Activated CD8-positive, alpha-beta T cell treated with anti-CD3 and anti-CD28 coated beads for 36 hours (primary cell): ENCODE measurements at places on chromosomes 12 and 14. TPM values are rescaled to one million over a fixed set of nuclear protein-coding genes. Genes with fewer than 3 reads are reported as not detected.

- DNase-seq, result no peak
These were observed 161.8 kb downstream of the EFCAB11 start for GRCh38 chr14:89792489-89793366.

CPSF6 gene
- 98.9 TPM for total RNA-seq

DNA sequence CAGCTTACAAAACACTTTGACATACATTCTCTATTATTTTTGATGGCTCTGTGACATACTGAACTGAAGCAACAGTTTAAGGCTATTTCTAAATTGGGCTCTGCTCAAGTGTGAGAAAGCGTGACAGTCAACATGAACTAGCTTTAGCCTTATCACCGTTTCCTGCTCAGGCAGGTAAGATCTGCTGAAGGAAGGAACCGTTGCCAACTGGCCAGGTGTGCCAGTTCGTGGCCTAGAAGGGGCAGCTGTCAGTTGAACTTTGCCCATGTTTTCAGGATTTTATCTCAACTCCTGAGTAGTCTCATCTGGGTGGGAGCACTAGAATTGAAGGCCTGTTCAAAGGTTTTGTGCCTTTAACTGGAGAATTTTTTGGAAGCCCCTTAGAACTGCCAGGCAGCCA is 79.5 kb downstream of the ETV6 start:
- DNase-seq, result no peak

DNA sequence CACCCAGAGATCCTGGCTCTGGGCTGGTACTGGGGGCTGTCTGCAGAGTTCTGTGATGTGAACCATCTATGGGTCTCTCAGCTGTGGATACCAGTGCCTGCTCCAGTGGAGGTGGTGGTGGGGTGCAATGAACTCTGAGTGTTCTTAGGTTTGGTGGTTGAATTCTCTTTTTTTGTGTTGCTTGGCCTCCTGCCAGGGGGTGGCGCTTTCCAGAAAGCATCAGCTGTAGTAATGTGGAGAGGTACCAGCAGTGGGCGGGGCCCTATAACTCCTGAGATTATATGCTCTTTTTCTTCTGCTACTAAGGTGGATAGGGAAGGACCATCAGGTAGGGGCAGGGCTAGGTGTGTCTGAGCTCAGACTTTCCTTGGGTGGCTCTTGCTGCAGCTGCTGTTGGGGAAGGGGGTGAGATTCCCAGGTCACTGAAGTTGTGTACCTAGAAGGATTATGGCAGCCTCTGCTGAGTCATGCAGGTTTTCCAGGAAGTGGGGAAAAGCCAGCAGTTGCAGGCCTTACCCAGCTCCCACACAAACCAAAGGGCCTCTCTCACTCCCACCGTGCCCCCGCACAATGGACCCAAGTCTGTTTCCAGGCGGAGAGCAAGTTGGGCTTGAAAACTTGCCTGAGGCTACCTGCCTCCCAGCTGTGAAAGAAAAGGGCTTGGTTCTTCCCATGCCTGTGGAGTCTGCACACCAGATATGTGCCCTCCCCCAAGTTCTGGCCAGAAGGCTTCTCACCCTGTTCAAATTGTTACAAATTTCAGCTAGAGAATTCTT is 18.6 kb downstream of the CCER1 start:
- DNase-seq, result peak; percentile 17

E2F7 gene
- 5.3 TPM for total RNA-seq

PLEKHH1 gene
- total RNA-seq, result 6.7 TPM

GRCh38 chr14:90625445-90625844 is 190.8 kb downstream of the TTC7B start:
- DNase-seq, result no peak

FGF6 gene
- not detected for total RNA-seq

- no peak for DNase-seq
These were observed 176.9 kb upstream of the HIF1A start for GRCh38 chr14:61518403-61518802.

- DNase-seq, result peak; percentile 65
These were observed at the start of gene OASL for GRCh38 chr12:121038861-121039668. Gene OASL, minus strand, starts transcription at chr12:121039246. Its CDS starts 275 bp downstream, at chr12:121038971.

TSPAN9 gene
- not detected for total RNA-seq

DNA sequence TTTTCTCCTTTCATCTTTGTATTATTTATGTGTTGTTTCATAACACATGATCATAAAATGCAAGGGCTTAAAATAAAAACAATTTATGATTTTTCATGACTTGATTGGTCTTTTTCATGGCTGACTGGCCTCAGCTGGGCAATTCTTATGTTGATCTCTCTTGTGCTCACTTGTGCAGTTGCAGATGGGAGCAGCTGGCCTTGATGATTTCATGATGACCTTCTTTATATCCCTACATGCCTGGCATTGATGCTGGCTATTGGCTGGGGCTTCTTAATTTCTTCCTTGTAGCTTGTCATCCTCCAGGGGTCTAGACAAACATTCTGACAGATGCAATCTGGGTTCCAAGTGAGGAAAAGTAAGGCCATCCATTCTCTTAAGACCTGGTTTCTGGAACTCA is 1832.8 kb upstream of the FLRT2 start:
- no peak for DNase-seq

DPF3 gene
- total RNA-seq, result 0.13 TPM

DNA sequence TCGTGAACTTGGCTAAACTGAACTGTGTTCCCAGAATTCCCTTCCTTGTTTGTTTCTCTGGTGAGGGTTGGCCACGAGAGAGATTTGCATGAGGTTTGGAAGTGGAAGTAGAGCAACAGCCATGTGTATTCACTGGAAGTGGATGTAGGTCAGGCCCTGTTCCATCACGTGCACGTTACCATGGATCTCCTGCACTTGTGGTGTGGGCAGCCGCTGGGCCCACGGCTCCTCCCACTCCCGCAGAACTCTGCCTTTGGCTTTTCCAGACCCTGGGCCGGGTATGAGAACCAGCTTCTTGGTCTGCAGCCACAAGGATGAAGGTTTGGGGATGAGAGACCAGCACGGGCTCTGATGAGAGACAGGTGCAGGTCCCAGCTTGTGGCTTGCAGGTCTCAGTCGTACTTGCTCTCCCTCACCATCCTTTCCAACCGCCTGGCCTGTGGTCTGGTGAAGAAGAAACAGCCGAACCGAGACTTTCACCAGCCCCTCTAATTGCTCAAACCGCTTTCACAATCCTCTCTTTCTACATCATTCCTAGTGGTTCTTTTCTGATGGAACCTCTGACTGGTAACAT is 94.9 kb downstream of the DUSP16 start:
- DNase-seq, result peak; percentile 43

SRGAP1 gene
- total RNA-seq, result 0.07 TPM

DNA sequence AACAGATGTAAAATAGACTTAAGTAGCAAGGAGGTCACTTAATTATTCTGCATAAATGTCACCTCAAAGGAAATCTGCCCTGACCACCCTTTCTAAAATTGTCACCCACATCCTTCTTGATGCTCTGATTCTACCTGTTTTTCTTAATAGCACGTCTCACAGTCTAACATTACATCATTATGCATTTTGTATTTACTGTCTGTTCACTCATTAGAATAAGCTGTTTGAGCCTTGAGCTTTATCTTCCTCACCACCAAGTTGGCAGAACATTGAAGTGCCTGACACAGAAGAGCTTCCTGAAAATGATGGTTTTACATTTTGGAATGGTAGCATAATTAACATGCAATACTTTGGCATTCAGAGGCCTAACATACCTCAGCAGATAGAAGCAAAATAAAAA is 8.8 kb upstream of the TMEM117 start:
- DNase-seq, result no peak

- no peak for DNase-seq
These were observed 23.6 kb upstream of the KCNH3 start for GRCh38 chr12:49515266-49515665.

RDH16 gene
- 0.36 TPM for total RNA-seq

GRCh38 chr12:51421266-51421884 is 3.3 kb upstream of the SLC4A8 start:
- peak; percentile 54 for DNase-seq

DNA sequence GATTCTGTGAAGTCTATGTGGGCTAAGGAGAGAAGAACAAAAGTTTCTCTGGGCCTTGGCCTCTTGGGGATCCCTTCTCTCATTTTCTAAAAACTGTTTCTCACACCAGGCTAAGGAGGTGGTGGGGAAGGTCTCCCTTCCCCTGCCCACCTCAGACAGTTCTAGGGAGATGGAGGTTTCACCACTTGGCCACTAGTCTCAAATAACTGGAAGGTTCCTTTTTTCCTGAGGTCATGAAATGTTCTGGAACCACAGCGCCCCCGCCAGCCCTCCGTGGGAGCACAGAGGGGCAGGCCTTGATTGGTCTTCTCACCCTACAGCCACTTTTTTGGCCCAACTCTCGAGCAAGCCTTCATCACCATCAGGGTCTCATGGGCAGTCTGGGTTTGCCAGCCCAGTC is 12.6 kb downstream of the C12orf43 start:
- DNase-seq, result no peak

WNT1 gene
- not detected for total RNA-seq

TMEM63C gene
- total RNA-seq, result 3.3 TPM

DNA sequence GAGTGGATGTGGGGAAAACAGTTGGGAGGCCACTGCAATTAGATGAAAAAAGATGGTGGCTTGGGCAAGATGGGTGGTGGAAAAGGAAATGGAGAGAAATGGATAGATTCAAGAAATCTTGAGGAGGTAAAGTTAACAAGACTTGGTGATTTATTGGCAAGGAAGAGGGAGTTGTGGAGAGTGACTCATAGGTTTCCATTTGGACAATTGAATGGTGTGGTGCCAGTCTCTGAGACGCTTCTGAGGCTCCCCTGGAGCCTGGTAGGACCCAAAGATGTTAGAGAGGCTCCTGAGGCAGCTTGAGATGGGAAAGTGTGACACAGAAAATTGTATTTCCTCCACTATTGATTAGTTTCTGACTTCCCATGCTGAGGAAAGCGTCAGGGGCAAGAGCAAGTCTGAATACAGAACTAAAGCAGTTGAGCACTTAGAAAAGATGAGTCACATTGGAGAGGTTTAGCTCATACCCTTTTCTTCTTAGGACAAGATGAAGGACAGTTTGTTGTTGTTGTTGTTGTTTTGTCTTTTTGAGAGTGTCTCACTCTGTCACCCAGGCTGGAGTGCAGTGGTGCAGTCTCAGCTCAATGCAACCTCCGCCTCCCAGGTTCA is 4.5 kb downstream of the PRPF40B start:
- no peak for DNase-seq

DNA sequence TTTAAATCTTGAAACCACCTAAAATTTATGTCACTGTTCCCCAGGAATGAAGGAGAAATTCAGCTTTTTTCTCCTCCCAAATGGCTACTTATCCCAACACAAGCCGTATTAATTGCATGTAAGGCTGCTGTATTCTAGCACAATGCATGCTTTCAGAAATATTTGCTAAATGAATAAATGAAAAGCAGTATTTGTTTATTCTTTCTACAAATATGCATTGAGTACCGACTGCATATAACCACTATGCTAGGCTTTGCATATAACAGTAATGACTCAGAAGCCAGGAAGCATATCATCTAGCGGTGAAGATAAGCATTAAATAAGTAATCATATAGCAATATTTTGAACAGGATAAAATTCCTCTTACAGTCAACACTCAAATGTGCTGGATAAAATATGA is 5.7 kb upstream of the LRR1 start:
- no peak for DNase-seq

DNA sequence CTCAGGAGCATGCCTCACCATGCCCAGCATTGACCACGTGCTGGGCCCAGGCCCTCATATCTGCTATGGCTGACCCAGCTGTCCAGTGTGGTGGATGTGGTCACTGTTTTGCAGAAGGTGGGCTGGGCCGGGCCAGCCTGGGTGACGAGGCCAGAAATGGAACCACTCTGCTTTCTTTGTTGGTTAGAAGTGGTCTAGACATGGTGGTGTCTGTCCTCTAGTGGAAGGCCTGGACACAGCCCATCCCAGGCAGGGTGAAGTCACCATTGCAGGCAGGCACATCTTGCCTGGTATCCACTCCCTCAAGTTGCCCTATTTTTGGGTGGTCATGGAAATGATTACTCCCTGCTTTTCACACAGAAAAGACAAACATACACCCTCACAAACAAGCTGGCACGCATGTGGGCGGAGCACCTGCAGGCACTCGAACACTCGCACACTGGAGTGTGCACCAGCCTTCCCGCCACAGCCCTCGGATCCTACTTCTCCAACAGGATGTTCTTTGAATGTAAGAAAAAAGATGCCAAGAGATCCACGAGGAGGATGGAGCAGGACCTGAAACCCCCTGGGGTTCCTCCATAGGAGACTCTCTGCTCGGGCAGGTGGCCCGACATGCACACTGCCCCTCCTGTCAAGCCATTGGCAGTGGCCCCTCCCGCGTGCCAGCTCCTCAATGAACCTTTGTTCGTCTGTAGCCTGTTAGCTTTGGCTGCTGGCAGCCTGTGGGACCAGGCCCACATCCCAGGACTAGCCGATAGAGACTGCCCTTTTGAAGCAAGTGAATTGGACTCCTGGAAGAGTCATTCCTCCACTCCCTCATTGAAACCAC is 38.4 kb downstream of the MLXIP start:
- DNase-seq, result no peak

SCARB1 gene
- 38.1 TPM for total RNA-seq

DNA sequence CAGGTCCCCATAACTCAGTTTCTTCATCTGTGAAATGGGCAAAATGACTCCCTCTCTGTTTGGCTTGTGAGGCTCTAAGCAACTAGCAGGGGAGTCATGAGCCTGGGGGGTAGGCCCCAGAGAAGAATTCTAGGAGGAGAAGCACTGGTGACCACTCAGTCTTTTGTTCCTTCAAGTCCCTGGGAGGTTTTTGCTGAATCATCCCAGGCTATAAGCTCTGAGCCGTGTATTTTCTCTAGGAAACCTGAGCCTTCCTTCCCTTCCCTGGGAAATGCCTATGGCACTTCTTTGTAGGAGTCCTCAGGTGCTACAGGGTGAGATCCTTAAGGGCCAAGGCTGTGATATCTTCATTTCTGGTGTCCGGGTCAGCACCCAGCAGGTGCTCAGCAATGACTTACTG is 4.5 kb downstream of the RPH3A start:
- no peak for DNase-seq

GRCh38 chr12:47650469-47650868 is 55.4 kb downstream of the RPAP3 start:
- DNase-seq, result no peak

- DNase-seq, result no peak
These were observed 40.9 kb downstream of the ATL1 start for GRCh38 chr14:50600849-50601248.

- DNase-seq, result no peak
These were observed 188.9 kb downstream of the PPFIA2 start for GRCh38 chr12:81570234-81570633.

TSHR gene
- total RNA-seq, result not detected

RSRC2 gene
- 116 TPM for total RNA-seq

GRCh38 chr12:106133136-106134087 is 5.3 kb downstream of the NUAK1 start:
- DNase-seq, result no peak
